ENCODE measurements at places on chromosomes 5 and 9.
A peak's percentile ranks its signal among the peaks of the same experiment; 100 is the strongest.

GRCh38 chr9:113266174-113266573 lies 9.2 kb downstream of the CDC26 start:
- no peak for DNase-seq

DNA sequence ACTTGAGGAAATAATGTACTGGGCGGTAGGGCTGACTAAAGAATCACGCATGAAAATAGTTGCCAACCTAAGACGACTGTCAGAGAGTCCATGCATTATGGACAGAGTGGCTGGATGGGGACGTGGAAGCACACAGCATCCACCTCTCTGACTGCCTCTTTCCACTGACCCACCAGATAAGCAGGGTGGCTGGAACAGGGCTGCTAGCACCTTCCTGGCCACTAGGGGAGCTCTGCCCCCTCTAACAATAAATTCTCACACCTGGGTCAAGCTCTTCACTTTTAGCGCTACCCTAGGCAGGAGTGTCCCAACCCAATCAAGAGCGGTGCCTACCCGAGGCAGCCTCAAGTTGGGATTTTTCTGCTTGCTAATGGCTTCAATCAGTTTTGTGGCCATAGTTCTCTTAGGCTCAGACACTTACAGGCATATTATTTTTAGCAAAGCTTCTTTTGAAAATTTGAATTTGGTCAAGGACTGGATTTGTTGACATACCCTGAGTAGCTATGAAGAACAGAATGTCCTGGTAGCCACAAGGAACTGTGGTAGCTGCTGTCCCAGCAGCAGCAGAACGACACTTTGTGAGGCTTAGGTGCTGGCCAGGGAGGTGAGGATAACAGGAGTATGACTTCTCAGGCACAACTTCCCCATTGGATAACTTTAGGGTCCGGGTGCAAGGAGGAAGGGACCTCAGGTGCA lies 6.9 kb upstream of the TPM2 start:
- peak; percentile 20 for DNase-seq

- DNase-seq, result no peak
Measured at GRCh38 chr5:147930769-147931168, 24.4 kb upstream of the C5orf46 start.

GRCh38 chr9:115115117-115115880 lies 2.7 kb downstream of the TNC start:
- DNase-seq, result no peak

- DNase-seq, result no peak
Measured at GRCh38 chr5:88238732-88239131, 29.9 kb downstream of the TMEM161B start.

- no peak for DNase-seq
Measured at GRCh38 chr5:138541511-138542179, 1.4 kb downstream of the ETF1 start.

GRCh38 chr9:75941577-75942311 lies 51.3 kb downstream of the PCSK5 start:
- no peak for DNase-seq

- DNase-seq, result no peak
Measured at GRCh38 chr5:17794201-17794600, 159.9 kb downstream of the TAF11L14 start.

GRCh38 chr9:80899208-80899607 lies 790.1 kb downstream of the TLE1 start:
- no peak for DNase-seq

DNA sequence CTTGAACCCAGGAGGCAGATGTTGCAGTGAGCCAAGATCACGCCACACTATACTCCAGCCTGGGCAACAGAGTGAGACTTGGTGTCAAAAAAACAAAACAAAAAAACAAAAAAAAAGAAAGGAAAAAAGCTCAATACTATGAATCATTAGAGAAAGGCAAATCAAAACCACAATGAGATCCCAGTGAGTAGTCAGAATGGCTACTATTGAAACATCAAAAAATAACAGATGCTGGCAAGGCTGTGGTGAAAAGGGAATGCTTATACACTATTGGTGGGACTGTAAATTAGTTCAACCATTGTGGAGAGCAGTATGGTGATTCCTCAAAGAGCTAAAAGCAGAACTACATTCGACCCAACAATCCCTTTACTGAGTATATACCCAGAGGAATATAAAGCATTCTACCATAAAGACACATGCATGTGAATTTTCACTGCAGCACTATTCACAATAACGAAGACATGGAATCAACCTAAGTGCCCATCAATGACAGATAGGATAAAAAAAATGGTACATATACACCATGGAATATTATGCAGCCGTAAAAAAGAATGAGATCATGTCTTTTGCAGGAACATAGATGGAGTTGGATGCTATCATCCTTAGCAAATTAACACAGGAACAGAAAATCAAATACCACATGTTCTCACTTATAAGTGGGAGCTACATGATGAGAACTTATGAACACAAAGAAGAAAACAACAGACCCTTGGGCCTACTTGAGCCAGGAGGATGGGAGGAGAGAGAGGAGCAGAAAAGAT lies 81.9 kb upstream of the ARRDC3 start:
- no peak for DNase-seq

- no peak for DNase-seq
Measured at GRCh38 chr5:141084487-141084989, 9.9 kb upstream of the PCDHB2 start.

- no peak for DNase-seq
Measured at GRCh38 chr9:92774274-92774673, 9.6 kb upstream of the BICD2 start.

DNA sequence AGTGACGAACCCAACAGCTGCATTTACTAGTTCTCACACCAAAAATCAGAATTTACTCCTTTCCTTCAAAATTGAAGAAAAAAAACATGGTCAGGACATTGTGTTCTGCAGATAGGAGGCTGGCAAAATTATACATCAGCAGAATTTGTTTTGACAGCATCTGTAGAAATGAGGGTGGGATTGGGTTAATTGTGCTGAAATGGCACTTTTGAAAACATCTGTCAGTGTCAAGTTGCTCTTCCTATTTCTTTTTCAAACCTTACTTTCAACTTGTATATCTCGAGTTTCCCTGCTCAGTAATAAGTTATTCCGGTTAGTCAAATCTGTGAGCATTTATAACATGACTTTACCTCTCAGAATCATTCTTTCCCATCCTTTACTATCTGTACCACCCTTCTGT lies 19.8 kb downstream of the WDR36 start:
- DNase-seq, result no peak

DNA sequence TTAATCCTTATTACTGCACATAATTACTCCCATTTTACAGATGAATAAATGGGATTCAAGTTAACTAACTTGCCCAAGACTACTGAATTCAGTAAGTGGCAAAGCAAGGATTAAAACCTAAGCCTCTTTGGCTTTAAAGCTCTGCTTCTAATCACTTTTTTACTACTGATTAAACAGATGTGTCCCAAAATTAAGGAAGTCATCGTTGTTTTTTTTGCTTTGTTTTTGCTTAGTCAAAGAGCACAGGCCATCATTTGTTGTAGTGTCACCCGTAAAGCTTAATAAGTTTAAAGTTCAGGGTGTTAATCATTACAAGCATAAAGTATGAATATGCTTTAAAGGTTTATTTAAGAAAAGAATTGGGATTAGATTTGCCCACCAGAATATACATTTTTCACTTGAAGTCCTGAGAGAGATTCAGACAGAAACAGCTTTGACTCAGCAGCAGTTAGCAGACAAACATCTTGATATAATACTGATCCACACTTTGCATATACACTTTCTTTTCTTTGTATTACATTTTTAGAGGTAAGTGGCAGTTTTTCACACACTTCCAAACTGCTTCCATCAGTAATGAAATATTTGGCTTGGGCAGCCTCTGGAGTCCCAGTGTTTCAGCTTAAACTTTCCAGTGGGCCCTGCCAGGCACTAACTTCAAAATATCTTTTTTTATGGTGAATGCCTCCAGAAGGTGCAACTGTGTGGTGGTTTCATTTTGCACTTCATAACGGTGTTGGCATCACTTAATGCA lies 52.7 kb downstream of the PIK3R1 start:
- DNase-seq, result no peak

- no peak for DNase-seq
Measured at GRCh38 chr5:52999344-52999949, 10.3 kb downstream of the ITGA2 start.

- DNase-seq, result no peak
Measured at GRCh38 chr5:95739857-95740256, 8.7 kb downstream of the RHOBTB3 start.

GRCh38 chr9:93953496-93954433 lies 1.4 kb downstream of the BARX1 start:
- DNase-seq, result no peak

GRCh38 chr5:38585816-38586215 lies 29.4 kb upstream of the LIFR start:
- DNase-seq, result no peak

GRCh38 chr5:53674121-53674520 lies 113.7 kb downstream of the NDUFS4 start:
- no peak for DNase-seq

Data from KG1 (cell line).